ENCODE measurements at places on chromosomes 16 and 17. TPM values are rescaled to one million over a fixed set of nuclear protein-coding genes. Genes with fewer than 3 reads are reported as not detected.

DNA sequence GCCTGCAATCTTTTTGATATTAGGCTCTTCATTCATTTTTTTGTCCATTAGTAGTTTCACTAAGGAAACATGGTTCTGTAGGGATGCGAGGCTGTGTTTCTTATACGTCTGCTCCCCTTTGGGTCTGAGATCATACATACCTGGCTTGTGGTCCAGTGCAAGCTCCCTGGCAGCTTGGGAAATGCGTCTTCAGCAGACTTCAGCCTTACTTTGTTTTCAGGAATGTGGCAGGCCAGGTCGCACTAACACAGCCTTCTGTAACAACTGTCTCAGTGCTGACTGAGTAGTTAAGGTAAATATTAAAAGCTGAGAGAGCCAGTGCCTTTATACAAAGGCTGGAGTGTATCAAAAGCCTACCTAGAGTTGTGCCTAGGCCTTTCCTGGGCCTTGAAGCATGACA is 970.5 kb upstream of the EEF2KMT start:
- DNase-seq, result no peak

GRCh38 chr17:75517297-75517865 is 1.1 kb downstream of the TSEN54 start:
- DNase-seq, result no peak

The PABPN1L gene
- total RNA-seq, result not detected

DNA sequence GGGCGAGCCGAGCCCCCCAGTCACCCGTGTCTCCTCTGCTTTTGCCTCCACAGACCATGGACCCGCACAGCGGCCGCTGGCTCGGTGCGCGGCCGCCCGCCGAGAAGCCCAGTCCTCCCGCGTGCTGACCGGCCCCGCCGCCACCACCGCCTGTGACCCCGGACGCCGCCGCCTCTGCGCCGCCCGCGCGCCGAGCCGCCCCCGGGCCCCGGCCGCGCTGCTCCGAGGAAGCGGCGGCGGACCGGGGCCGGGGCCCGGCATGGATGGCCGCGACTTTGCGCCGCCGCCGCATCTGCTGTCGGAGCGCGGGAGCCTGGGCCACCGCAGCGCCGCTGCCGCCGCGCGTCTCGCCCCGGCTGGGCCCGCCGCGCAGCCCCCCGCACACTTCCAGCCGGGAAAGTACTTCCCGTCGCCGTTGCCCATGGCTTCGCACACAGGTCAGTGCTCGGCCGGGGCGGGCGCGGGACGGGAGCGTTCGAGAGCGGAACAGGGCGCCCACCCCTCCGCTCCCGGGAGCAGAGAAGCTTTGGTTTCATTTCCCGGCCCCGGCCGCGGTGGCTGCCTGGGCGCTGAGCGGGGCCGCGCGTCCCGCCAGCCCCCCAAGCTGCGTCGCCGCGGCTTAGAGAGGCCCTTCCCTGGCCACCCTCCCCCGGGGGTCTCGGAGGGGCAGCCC is 4.4 kb downstream of the BAHCC1 start:
- no peak for DNase-seq

GRCh38 chr17:30414486-30414885 is 35.8 kb downstream of the CPD start:
- no peak for DNase-seq

DNA sequence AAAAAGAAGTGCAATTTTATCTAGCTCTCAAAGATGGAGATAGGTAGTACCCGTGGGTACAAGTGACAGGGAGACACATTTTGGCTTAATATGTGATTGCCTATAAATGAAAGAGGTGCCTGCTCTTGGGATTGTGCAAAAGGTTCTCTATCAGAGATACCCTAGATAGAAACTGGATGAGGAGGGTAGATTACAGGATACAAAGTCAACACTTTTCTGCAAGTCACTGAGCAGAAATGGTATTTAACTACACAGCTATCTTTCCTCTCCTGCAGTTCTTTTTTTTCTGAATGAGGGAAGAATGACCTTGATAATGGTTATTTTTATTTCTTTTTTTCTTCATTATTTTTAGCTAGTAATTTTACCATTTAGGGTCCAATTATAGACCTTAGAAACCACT is 67.6 kb downstream of the MMD start:
- no peak for DNase-seq

DNA sequence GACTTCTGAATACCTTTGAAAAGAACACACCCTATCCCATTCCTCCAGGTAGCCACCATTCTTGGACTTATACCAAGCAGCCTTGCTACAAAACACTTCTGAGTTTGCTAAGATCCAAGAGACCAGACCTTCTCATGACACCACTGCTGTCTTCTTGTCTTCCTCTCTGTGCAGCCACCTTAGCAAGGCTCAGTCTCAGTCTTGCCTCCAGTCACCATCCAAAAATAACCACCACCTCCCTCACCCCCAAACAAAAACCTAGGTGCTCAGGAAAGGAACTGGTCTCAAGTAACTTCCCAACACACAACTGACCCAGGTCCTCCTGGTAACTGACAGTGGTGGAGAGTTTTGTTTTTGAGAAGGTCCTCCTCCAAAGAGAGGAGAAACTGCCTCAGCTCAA is 90.9 kb upstream of the CORO6 start:
- no peak for DNase-seq

DNA sequence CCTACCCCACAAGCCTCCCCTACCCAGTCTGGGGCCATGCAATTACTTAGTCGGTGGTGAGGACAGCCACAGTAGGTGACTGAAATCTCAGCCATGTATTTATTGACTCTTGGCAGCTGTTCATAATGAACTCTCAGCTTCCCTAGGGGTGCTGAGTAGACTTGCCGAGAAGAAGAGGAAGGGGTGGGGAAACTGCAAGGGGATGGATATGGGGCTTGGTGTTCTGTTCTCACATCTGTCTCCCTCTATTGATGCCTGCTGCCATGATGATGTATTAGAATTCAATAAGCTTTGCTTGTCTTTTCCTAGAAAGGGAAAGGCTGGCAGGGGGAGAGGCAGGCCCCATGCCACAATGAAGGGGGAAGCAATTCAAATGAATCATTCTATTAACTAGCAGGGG is 112.9 kb downstream of the GP2 start:
- DNase-seq, result no peak

DNA sequence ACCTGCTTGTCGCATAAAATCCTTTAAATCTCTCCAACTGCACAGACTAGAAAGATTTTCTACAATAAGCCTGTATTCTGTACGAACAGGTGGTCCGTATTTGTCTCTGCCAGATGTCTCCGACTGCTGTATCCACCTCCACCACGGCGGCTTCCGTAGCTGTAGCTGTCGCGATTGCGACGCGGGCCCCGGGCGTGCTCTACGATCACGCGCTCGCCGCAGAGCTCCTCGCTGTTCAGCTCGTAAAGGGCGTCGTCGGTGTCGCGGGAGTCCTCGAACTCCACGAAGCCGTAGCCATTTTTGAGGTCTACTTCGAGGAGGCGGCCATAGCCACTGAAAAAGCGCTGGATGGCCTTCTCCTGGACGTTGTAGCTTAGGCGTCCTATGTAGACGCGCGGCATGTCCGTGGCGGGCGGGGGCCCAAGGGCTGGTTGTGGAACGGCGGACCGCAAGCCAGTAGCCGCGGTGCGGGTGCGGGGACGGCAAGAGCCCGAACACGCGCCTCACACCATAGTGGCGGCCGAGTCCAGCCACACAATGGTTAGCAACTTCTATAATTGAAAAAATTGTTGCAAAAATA is 36.1 kb downstream of the ZNF624 start:
- no peak for DNase-seq

- DNase-seq, result no peak
These were observed 17.1 kb upstream of the RHOT1 start for GRCh38 chr17:32124985-32125847.

- peak; percentile 55 for DNase-seq
These were observed 49.6 kb downstream of the USP22 start for GRCh38 chr17:20992987-20993862.

The KRT28 gene
- total RNA-seq, result not detected

The BICDL2 gene
- 0.71 TPM for total RNA-seq

The CD300LB gene
- not detected for total RNA-seq

DNA sequence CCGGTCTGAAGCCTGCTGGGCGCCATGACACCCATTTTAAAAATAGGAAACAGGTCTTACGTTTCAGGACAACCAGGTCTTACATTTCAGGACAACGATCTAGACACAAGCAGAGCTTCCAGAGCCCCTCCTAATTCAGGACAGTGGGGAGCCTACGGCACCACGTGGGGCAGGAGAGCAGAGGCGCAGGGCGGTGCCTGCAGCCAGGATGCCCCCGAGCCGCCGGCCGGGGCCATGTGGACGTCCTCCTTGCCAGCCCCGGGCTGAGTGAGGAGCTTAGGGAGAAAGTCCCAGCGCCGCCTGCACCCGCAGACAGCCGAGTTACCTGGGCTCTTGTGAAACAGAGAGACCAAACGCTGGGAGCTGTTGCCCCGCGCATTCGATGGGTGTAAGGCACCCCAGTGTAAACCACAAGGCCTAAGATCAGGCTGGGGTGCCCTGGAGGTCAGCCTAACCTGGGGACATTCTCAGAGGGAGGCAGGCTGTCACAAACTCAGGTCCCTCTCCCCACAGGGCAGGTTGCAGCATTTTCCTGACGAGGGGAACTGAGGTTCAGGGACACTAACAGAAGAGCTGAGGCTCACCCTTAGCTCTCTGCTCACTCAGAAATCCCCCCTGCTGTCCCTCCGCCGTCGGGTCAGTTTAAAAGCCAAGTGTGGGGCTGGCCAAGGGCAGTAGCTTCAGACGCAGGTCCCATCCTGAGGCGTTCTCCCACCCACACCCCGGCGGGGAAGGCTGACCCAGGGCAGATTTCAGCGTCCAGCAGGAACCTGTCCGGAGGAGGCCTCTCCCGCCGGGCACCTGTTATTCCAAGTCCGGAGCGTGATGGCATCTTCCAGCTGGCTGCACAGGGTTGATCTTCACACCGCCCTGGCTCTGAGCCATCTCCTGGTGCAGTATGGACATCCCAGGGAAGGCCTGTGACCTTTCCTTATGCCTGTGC is 1.8 kb upstream of the NOTUM start:
- DNase-seq, result no peak

- no peak for DNase-seq
These were observed 156.6 kb downstream of the GSG1L start for GRCh38 chr16:27906883-27907282.

DNA sequence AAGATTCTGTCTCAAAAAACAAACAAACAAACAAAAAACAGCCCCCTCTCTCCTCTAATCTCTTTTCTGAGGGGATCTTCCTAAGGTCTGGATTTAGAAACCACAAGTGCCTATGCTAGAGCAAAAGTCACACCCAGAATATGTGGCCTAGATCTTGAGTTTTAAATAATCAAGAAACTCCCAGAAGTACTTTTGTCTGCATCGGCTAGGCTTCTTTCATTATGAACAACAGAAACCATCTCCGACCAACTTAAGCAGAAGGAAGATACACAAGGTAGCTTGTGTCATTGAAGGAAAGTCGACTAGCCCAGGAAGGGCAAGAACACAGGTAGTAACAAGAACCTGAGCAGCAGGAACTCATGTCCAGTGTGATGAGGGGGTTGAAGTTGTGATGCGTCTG is 73.9 kb upstream of the KIFC3 start:
- no peak for DNase-seq

- no peak for DNase-seq
These were observed 25.5 kb downstream of the SERPINF1 start for GRCh38 chr17:1787301-1787902.

The FBXO39 gene
- total RNA-seq, result 0.11 TPM

- DNase-seq, result no peak
These were observed 6.0 kb upstream of the CPD start for GRCh38 chr17:30372755-30373154.

The COPZ2 gene
- 5.7 TPM for total RNA-seq

DNA sequence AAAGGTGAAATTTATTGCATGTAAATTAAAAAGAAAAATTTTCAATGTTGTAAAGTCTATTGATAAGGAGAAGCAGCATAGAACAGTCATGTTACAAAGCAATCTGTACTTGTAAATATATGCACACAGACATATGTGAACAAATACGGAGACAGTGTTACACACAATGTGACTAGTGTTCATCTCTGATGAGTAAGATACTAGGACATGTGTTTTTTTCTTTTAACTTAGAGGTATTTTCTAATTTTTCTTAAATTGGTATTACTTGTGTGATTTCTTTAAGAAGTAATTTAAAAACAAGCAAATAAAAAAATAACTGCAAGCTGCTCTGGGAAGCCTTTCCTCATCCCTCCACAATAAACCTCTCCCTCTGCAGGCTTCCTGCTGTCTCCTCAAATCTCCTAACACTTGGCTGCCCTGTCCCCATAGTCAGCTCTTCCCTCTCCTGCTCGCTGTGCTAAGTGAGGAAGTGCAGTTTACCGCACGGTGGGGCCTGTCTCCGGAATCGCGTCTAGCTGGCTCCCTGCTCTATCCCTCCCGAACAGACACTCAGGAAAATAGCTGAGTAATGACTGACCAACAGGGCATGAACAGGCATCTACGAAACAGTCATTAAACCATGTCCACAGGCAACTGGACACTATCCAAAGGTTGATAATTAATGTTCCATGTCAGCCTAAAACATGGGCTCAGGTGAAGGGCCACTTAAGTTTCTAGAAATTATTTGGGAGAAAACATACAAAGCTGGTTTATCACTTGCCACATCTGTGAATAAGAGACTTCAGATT is 35.9 kb downstream of the CMTM4 start:
- DNase-seq, result no peak

- DNase-seq, result no peak
These were observed 8.7 kb upstream of the MEAK7 start for GRCh38 chr16:84513123-84513522.

GRCh38 chr16:14489460-14489859 is 140.6 kb downstream of the PARN start:
- DNase-seq, result no peak

The PERCC1 gene
- not detected for total RNA-seq

The HCRT gene
- total RNA-seq, result not detected

- DNase-seq, result no peak
These were observed 7.2 kb downstream of the SLC16A5 start for GRCh38 chr17:75094871-75095399.

DNA sequence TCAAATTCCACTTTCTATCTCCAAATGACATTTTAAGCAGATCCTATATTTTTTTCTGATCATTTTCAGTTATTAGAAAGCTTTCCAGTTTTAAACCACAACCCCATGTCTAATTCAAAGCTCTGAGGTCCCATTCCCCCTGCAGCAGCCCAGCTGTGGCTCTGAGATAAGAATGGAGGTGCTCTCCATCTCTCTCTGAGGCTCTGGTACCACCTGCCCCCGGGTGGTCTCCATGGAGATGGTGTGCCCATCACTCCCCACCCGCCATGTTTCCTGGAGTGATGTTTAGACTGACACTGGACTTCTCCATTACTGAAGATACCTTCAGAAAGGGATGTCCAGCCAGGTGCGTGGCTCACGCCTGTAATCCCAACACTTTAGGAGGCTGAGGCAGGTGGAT is 68.1 kb upstream of the SEC14L1 start:
- DNase-seq, result no peak

Measured in activated T-helper 2 cell treated with anti-CD3 and anti-CD28 coated beads, Interferon-gamma antibody, Interleukin-2, Interleukin-4, amounts not matched to agents 10 μg/mL and 5 μg/mL and 100 μg/mL, durations not matched to agents 14 hours and 24 hours and 36 hours (primary cell).